Right ventricle myocardium inferior (tissue), 1 donor: ENCODE measurements at places on chromosomes 2 and 18.

DNA sequence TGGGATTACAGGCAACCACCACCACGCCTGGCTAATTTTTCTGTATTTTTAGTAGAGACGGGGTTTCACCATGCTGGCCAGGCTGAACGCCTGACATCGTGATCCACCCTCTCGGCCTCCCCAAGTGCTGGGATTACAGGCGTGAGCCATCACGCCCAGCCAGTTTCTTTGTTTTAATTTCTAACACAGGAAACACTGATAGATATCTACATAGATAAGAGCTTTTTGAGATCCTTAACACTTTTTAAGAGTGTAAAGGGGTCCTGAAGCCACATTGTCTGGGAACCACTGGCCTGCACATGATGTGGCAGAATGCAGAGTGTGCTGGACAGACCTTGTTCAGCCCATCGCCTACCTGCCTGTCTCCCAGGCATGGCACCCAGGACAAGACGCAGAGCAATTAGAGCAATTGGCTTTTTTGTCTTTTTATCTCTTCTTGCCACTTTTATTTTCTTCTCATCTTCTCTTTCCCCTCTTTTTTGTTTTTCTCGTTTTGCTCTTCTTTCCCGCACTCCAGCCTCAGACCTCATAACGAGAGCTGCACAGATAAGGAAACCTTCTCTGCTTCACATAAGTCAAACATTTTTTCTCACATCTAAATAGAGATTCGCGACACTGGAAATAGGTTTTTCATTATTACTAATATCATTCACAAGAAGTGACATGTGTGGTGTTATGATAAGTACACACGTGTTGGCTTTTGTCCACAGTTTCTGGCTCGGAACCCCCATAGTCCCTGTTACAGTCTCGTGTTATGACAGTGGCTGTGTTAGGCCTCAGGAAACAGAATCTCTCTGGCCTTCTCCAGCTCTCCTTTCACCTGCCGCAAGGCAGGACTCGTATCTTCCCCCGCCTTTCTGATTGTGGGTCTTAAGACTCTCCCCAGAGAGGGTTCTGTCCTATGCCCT is 25.2 kb upstream of the GPR55 start:
- no peak for DNase-seq

DNA sequence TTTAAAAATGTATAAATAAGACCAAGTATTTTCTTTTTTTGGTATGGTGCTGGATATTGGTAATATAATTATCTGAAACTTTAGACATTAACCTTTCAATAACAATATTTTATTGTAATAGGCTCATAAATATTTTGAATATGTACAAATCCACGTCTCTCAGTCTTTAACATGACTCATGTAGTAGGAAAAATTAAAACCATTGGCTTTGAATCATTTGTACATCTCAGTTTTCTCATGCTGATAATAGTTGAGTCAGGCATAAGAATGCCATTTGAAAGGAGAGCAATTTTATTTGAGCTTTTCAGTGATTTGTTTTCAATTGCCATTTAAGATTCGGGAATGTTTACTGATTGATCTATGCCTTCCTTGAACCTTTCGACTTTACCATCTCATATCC is 364.8 kb downstream of the TGIF1 start:
- no peak for DNase-seq

DNA sequence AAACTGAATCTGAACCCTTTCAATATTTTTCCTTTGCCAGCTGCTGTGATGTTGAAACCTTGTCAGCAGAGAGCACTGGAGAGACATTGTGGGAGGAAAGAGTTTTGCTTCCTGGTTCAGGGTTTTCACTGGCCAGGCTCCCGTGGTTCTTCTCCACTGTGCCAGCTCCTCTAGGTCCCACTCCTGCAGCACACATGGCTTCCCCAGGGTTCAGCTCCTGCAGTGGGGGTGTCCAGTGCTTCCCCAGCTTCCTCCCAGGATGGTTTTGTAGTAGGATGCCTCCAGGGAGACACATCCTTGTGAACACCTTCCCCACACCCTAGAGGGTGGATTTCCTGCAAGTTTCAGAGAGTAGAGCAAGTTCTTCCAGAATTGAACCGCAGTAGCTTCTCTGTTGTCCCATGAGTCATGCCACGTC is 24.0 kb upstream of the SULT1C3 start:
- DNase-seq: no peak

DNA sequence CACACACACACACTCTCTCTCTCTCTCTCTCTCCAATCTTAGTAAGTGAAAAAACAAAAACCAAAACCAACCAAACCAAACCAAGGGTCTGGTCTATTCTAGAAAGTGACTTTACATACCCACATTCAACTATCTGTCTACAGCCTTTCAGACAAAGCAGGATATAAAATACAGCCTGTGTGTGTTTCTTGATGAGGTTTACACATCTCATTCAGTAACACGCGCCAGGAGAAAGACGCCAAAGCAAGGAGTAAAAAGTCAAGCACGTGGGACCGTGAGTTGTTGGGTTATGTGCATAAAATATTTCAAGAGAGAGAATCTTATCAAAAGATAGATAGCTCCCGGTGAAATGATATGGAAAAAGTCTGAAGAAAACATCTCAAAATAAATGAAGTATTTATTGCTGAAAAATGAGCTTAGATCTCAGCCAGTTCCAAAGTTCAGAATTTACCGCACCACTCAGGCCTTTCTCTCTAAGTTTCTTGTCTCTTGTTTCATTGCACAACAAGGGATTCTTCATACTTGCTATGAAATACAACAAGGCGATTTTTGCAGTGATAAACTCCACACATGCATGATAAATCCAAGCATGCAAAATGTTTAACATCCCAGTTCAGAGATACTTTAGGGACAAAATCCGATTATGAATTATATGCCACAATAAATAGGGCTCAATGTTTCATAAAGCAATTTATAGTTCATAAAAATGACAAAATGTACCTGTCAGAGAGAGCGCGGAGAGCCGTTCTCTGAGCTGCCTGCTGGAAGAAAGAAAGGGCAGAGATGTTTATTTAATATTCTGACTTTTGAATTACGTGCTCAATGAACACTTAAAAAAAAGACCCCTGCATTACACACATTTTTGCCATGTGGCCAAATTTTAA is 159.3 kb upstream of the REV1 start:
- DNase-seq: no peak

DNA sequence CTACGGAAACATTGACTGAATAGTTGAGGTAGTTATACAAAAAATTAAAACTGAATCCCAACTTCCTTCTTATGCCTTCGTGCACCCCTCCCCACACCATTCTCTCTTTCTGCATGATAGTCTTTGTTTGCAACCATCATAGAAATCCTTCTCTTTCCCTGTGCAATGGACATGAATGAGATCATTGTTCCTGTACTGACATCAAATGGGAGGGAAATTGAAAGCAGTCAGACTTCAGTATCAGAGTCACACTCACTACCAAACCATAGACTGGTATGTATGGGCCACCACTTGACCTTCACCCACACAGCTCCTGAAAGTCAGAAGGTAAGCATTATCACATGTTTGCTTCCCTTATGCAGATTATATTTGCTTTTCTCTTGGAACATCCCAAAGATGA is 782.8 kb downstream of the BCL11A start:
- DNase-seq: no peak

DNA sequence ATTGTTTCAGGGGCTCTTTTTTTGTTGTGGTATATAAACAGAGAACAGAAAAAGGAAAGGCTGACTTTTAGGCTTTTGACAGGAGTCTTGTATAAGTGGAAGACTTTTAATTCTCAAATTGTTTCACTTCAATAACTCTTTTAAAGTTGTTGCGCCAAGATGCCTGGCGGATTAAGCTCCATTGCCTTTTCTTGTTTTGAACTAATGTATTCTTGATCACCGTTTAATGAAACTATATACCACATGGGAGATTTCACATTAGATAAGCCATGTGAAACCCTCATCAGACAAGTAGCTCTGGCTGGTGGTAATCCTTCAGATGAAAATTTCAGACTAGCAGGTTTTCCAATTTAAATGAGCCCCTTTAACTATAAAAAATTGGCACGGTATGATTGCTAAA is 257.4 kb downstream of the CCDC178 start:
- peak; percentile 9 for DNase-seq

DNA sequence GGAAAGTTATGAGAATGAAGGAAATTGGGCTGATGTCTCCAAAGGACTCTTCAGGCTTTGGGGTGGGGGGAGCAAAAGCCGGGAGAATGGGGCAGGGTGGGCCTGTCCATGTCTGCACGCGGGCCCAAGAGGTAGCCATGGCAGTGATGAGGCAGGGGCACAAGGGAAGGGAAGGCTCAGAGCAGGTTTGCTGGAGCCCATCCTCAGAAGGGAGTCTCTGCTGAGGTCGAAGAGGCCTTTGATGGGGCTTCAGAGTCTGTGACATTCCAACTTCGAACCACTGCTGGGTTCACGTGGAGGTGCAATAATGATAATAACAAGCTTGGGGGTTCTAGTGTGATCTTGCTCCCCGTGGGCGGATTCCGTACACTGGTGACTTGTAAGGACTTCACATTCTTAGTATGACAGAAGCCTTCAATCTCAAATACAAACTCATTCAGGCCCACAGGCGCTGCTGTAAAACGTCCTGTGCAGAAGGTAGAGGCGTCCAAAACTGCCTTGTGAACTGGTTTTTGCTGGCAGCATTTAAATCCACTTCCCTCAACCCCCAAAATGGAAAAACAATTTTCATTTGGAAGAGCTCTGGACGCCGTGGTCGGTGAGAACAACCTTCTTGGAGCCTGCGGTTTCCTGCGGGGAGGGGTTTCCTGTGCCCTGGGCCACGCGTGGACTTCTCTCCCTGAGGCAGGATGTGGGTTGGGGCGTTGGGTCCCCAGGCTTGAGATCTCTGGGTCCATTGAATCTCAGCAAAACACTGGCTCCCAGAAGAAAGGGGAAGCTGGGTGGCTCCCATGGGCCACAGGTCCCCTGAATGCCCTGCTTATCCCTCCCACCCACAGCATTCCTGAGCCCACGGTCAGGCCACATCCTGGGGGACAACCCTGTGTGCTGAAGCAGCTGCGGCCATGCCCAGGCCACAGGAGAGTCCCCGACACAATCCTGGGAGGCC is 151.0 kb downstream of the TPO start:
- DNase-seq: peak; percentile 53
